Vagina (tissue), 2 donors: ENCODE measurements at places on chromosomes 2 and 18.

DNA sequence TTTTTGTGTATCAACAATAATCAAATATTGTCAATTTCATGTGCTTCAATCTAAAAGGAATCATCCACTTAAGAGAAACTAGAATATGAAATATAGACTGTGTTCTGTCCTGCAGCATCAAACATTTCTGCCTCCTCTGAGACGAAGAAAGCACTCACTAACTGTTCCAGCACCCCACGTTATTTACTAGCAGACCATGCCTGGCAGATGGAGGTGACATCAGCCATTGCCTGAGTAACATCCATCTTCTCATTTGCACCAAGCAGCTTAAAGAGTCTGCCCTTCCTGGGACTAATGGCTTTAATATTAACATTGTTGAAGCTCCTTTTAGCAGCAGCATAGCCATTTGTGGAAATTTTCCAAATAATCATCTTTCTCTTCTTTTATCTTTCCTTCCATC, 25.7 kb downstream of the SGPP2 start:
- DNase-seq, result no peak

- no peak for DNase-seq
Measured at GRCh38 chr2:211329882-211330281, 773.5 kb downstream of the CPS1 start.

DNA sequence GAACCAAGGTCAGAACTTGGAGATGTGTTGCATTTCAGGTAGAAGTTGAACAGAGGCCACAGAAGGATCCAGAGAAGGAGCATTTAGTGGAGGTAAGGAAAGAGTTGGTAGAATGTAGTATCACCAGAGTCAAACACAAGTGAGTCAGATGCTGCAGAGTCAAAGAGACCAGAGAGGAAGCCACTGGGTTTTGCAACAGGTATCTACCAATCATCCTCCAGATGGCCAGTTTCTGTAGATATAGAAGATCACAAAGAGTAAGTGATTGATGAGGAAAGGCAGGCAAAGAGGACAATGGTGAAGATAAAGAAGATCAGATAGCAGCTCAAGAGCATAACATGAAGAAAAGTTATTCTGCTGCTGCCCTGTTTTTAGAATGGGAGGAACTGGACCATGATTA, 75.9 kb downstream of the GTF3C3 start:
- no peak for DNase-seq

- no peak for DNase-seq
Measured at GRCh38 chr2:205640716-205641115, 41.6 kb upstream of the NRP2 start.

DNA sequence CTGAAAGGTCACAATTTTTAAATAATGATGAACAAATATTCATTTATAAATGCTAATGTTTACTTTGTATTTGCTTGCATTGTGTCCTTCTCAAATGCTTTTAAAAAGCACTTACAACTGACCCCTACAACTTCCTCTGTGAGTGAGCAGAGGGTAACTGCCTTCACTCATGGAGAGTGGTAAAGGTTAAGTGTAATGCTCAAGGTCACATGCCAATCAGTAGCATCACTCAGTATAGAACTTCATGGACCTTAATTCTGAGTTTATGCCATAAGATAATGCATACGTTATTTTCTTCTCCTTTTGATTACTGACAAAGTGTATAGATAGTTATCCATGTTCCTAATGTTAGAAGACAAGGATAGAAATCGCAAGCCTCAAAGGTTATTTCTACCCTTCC, 91.8 kb upstream of the SERTAD2 start:
- DNase-seq, result no peak

- no peak for DNase-seq
Measured at GRCh38 chr2:43383533-43383932, 157.1 kb upstream of the ZFP36L2 start.
